Aorta (tissue), 5 donors: ENCODE measurements at places on chromosomes 2 and 18. TPM values are rescaled to one million over a fixed set of nuclear protein-coding genes. Genes with fewer than 3 reads are reported as not detected.

- DNase-seq = no peak
These were observed 52.0 kb downstream of the ANKRD44 start for GRCh38 chr2:197258580-197258979.

GRCh38 chr2:203453858-203454451, 81.1 kb downstream of the RAPH1 start:
- no peak for DNase-seq

SPATA3 gene
- not detected for total RNA-seq

G6PC2 gene
- total RNA-seq = not detected
